NCI-H1092 (cell line): ENCODE measurements at places on chromosomes 5 and 9.

DNA sequence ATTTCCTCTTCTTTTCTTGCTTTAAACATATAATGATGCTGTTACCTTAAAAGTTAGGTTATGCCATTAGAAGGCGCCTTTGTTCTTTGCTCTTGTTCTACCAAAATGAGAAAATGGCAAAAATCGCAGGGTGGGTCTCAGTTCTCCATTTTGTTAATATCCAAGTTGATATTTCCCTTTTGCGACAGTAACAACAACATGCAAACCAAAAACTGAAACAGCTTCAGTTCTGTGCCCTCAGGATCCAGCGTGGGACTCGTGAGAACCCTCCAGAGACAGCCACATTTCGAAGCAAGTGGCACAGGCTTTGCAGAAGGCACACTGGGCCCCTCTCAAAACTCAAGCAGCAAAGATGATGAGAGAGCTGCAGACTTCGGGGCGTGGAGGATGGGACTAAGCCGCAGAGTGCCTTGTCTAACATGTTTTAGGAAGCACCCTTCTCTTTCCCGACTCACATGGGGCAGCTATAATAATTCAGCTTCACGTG is 33.0 kb upstream of the LCP2 start:
- DNase-seq: no peak

- DNase-seq: no peak
These were observed 599 bp upstream of the MOCS2 start for GRCh38 chr5:53110156-53110555.

DNA sequence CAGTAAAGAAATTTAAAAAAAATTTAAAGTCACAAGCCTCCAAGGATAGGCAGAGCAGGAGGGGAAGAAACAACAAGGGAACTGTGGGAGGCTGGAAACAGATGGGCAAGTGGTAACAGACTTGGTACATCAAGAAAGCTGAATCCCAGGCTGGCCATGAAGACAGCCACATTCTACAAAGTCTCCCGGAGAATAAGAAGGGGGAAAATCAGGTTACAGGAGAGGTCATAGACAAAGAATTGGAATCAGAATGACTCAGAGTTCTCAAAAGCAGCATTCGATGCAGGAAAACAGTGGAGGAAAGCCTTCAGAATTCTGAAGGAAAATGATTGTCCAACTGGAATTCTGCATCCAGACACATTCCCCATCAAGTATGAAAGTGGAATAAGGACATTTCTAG is 129.7 kb downstream of the ADAMTS2 start:
- no peak for DNase-seq

DNA sequence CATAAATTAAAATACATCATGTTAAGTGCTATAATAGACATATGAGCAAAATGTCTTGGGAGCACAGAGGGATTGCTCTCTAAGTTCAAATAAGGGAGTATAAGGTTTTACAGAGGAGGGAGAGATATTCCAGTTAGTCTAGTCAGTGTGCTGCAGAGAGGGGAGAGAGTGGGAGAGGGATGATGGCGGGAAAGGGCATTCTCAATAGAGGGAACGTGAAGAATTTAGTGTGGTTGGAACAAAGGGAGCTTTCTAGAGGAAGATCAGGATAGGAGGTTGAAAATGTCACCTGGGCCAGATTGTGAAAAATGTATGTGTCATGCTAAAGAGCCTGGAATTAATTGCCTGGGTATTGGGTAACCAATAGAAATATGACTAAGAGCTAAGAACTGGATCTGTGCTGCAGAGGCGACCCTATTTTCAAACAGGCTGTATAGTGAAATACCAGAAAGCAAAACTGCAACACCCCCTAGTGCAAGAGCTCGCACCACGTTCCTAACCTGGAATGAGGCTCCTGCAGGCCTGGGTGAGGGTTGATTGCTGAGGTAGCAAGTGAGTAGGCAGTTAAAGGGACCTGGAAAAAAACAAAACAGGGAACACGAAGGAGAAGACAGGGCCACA is 791.8 kb upstream of the C9orf72 start:
- DNase-seq: no peak

GRCh38 chr5:149677731-149678130 is 52.4 kb upstream of the PPARGC1B start:
- no peak for DNase-seq
